ENCODE measurements at places on chromosomes 2 and 18. TPM values are rescaled to one million over a fixed set of nuclear protein-coding genes. Genes with fewer than 3 reads are reported as not detected.

The TOGARAM2 gene
- total RNA-seq = 10.0 TPM

- H3K27ac ChIP-seq = no peak overlapping the region
- no peak for DNase-seq
- H3K4me1 ChIP-seq = no peaks in the 10 kb centered on the region
- no peaks in the 10 kb centered on the region for H3K27me3 ChIP-seq
- no peak overlapping the region for H3K4me3 ChIP-seq
Measured at GRCh38 chr18:70414315-70414900, 125.6 kb downstream of the SOCS6 start.

The ANXA4 gene
- 53.5 TPM for total RNA-seq

DNA sequence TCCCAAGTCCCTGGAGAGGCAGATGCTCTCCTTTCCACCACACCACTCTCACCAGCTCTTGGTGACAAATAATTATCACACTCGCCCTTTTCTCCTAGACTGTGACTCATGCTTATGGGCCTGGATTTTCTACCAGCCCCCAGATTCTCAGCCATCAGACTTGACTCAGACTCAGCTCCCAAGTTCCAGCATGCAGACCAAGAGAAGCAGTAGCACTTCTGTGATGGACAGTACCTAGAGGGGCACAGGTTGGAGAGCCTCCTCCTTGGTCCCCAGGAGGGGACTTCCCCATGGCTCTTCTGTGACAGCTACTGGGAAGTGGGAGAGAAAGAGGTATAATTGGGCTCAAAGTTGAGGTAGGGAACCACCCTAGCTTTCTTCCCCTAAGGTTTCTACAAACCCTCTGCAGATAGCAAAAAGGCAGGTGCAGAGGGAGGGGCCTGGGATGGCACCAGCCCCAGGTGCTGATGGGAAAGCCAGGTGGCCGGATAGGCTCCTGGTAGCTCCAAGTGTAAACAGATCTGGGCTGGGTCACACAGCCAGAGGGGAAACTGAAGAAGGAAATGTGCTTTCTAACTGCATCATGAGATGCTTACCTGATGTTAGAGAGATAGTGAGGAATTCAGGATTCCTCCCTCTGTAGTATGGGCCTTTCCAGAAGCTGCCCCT lies 4.1 kb downstream of the TCF23 start:
- H3K27me3 ChIP-seq = no peaks in the 10 kb centered on the region
- DNase-seq = no peak
- no peak overlapping the region for H3K4me3 ChIP-seq
- H3K4me1 ChIP-seq = no peaks in the 10 kb centered on the region

GRCh38 chr18:44693030-44693784 lies 12.5 kb downstream of the SETBP1 start:
- H3K36me3 ChIP-seq = peaks cover 2% of the 10 kb centered on the region
- no peak for DNase-seq
- H3K27ac ChIP-seq = no peak overlapping the region

DNA sequence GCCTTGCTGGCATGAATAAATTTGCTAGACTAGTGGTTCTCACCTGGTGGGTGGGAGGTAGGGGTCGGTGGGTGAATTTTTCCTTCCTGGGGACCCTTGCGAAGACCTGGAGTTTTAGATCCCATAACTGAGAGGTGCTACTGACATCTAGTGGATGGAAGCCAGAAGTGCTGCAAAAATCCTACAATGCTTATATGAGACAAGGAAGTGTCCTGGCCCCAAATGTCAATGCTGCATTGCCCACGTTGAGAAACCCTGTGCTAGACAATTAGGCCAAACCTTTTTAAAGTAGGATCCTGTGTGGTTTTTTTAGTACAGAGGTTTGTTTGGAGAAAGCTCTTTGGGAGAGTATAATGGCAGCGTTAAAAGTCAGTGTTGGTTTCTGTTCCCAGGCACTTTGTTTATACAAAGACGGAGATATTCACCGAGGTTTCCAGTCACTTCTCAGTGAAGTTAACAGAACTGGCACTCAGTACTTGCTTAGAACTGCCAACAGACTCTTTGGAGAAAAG lies 9.6 kb downstream of the SERPINB8 start:
- peak overlapping the region; percentile 10 for H3K4me3 ChIP-seq
- peaks cover 10% of the 10 kb centered on the region for H3K4me1 ChIP-seq
- no peaks in the 10 kb centered on the region for H3K36me3 ChIP-seq

DNA sequence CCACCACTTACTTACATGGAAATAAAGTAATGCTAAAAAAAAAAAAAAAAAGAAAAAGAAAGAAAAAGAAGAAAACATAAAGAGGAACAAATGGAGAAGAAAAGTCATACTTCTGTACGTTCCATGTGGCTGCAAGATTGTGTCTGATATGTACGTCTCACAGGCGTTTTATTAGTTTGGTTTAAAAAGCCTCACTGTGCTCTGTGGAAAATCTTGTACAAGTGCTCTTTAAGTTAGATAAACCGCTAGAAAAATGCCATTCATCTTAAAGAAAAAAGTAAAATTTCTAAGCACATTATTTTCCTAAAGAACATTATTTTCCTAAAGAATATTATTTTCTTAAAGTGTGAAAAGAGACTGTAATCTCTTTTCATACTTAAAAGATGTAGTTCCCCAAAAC lies 165.1 kb downstream of the ZNF521 start:
- H3K27ac ChIP-seq = no peak overlapping the region
- no peaks in the 10 kb centered on the region for H3K27me3 ChIP-seq
- H3K36me3 ChIP-seq = no peaks in the 10 kb centered on the region
- no peak overlapping the region for H3K4me3 ChIP-seq
- no peaks in the 10 kb centered on the region for H3K4me1 ChIP-seq

- no peak overlapping the region for H3K4me3 ChIP-seq
- H3K4me1 ChIP-seq = peaks cover 52% of the 10 kb centered on the region
- peaks cover 8% of the 10 kb centered on the region for H3K36me3 ChIP-seq
Measured at GRCh38 chr2:46198164-46198883, 98.9 kb upstream of the EPAS1 start.

GRCh38 chr2:37366773-37367172 lies 22.3 kb downstream of the QPCT start:
- H3K27me3 ChIP-seq = peaks cover 35% of the 10 kb centered on the region
- no peaks in the 10 kb centered on the region for H3K4me1 ChIP-seq
- no peak overlapping the region for H3K4me3 ChIP-seq

The ITGB6 gene
- not detected for total RNA-seq

DNA sequence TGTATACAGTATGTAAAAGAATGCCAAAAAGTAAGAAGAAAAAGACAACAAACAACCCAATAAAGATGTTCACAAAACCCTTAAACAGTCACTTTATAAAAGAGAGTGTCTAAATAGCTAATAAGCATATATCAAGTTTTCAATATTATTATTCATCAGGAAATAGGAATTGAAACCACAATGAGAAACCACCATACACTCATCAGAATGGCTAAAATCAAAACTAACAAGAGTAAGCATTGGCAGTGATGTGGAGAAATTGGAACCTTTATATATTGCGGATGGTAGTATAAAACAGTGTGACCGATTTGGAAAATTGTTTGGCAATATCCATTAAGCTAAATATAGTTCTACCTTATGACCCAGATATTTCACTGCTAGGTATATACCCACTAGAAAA lies 20.5 kb upstream of the TGFA start:
- H3K36me3 ChIP-seq = no peaks in the 10 kb centered on the region
- no peak overlapping the region for H3K4me3 ChIP-seq
- H3K27me3 ChIP-seq = peaks cover 31% of the 10 kb centered on the region
- no peak for DNase-seq
- no peak overlapping the region for H3K27ac ChIP-seq

DNA sequence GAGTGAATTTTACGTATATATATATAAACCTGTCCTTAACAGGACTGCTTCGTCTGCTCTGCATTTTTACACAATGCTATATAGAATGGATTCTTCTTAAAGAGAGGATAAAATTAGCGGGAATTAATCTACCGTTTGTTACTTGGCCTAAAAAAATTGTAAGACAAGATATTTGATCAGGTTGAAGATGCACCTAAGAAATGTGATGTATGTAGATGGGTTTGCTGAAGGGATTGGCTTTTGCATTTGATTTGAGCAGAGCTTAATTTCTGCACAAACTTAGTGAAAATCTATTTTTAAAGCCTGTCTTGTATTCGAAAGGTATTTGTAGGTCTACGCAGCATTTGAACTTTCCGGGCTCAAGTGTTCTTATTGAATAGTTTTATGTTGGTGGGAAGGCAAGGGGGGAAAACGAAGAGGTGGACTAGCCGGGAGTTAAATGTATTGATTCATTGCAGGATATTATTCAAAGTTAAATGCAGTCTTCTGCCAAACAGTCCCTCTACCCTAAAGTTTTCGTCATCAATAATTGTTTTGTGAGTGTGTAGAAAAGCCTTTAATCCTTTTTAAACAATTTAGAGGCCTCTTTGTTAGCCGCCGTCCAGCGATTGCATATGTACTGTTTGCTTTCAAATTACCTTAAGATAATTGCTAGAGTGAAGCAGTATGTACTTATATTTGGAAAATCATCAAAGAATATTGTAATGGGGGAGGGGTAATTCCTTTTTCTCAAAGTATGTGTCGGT lies 1.2 kb downstream of the PPP1CB start:
- H3K27ac ChIP-seq = peak overlapping the region; percentile 97
- peak overlapping the region; percentile 87 for H3K4me3 ChIP-seq
- DNase-seq = no peak
- H3K4me1 ChIP-seq = peaks cover 59% of the 10 kb centered on the region
- H3K27me3 ChIP-seq = no peaks in the 10 kb centered on the region

The SKOR2 gene
- total RNA-seq = not detected

DNA sequence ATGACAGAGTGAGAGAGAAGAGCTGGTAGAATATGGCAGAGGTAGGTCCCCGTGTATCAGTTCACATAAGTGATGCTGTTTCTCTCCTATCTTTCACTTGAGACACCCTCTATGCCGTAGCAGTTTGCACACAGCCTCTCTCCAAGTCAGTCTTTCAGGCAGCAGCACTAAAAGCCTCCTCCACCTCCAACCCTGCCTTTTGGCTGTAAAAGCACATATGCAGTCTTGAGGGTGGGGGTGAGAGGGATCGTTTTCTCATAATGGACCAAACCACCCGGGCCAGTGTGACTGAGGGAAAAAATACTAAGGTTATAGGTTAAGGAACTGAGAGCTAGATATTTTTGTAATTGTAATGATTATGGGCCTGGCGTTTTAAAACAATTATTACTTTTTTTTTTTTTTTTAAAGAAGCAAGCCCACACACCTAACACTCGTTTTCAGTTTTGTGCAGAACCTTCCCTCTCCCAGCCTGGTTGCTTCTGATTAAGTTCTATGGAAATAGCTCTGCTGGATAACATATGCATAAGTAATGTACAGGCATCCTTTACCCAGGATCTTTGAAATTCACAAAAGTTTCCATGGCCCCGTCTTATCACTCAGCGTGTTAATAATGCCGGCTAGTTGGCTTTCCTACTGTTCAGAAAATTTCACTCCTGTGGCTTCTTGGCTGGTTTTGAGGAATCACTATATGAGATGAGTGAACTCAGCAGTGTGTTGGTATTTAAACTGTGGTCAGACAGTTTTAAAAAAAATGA lies 112.2 kb upstream of the MEIS1 start:
- H3K4me3 ChIP-seq = no peak overlapping the region
- H3K4me1 ChIP-seq = no peaks in the 10 kb centered on the region
- no peaks in the 10 kb centered on the region for H3K27me3 ChIP-seq
- no peaks in the 10 kb centered on the region for H3K36me3 ChIP-seq
- H3K27ac ChIP-seq = no peak overlapping the region

DNA sequence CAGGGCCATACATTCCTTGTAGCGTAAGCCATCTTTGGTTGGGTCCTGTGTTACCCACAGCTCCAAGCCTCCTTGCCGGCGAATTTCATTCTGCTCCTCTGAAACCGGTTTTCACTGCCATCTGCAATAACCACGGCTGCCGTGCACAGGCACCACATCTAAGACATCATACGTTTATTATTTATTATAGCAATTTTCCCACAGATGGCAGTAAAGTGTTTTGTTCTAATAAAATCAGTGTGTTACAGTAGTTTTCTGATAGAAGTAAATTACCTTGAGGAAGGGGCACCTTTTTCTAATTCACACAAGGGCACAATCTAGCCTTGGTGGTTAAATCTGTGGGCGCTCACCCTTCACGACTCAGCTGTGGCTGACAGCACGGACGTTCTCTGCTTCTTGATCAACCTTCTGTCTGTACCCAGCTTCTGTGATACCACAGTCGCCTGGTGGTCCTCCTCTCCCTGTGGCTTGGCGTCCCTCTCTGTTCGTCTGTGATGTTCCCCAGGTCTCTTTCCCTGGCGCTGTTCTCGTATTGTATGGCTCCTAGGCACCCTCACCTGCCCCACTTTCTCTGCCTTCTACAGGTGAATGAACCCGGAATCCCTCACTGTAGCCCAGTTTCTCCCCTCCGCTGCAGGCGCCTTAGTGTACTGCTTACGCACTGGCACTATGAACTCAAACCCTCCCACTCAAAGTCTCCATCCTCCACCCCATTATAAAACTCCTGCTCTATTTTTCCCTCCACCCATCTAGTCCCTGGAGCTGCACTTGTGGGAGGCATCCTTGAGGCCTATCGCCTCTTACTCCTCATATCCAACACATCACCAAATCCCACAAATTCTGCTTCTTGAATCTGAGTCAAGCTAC lies 236.8 kb downstream of the DYSF start:
- H3K27me3 ChIP-seq = peaks cover 3% of the 10 kb centered on the region
- no peaks in the 10 kb centered on the region for H3K4me1 ChIP-seq
- no peaks in the 10 kb centered on the region for H3K36me3 ChIP-seq
- H3K4me3 ChIP-seq = no peak overlapping the region

- H3K4me1 ChIP-seq = peaks cover 21% of the 10 kb centered on the region
- DNase-seq = no peak
Measured at GRCh38 chr2:68463287-68463877, 3.7 kb downstream of the FBXO48 start.

The NYAP2 gene
- not detected for total RNA-seq

The LIPG gene
- total RNA-seq = not detected

DNA sequence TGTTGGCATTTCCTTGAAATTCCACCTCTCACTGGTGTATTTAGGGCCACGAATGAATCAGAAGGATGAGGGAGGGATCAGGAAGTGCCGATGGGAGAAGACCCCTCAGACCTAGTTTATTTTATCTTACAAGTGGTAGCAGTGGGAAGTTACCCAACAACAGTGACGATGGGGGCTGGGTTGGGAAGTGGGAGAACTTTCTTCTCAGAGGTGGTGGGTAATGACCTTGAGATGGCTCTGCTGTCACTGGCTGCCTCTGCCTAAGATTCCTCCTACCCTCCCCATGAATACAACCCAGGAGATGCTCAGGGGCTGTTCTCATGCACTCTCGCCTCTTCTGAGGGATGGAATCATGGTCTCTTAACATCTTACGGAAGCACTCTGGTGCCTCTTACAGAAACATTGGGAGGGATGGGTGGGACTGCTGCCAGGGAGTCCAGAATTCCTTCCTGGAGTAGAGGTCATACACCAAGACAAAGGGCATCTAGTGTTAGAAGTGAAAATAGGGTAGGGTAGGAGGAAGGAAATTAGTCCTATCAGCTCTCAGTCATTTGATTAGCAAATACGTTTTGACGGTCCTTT lies 58.5 kb upstream of the TXNDC2 start:
- H3K27me3 ChIP-seq = no peaks in the 10 kb centered on the region
- no peaks in the 10 kb centered on the region for H3K4me1 ChIP-seq
- no peak for DNase-seq
- no peak overlapping the region for H3K4me3 ChIP-seq

GRCh38 chr2:16021611-16022363 lies 81.4 kb downstream of the MYCN start:
- no peaks in the 10 kb centered on the region for H3K4me1 ChIP-seq
- H3K27me3 ChIP-seq = no peaks in the 10 kb centered on the region
- no peak overlapping the region for H3K4me3 ChIP-seq
- no peak for DNase-seq

- H3K36me3 ChIP-seq = peaks cover 7% of the 10 kb centered on the region
- DNase-seq = no peak
- no peak overlapping the region for H3K4me3 ChIP-seq
- H3K27me3 ChIP-seq = no peaks in the 10 kb centered on the region
- H3K27ac ChIP-seq = no peak overlapping the region
Measured at GRCh38 chr2:74039611-74040010, 54.9 kb downstream of the TET3 start.

- H3K4me3 ChIP-seq = no peak overlapping the region
- no peak for DNase-seq
- H3K27me3 ChIP-seq = no peaks in the 10 kb centered on the region
- no peak overlapping the region for H3K27ac ChIP-seq
Measured at GRCh38 chr18:48926420-48926857, 24.3 kb downstream of the SMAD7 start.

All from activated CD8-positive, alpha-beta T cell treated with anti-CD3 and anti-CD28 coated beads, Interleukin-2, amount 10 ng/mL, durations not matched to agents 7 days and 5 days (primary cell).